ENCODE measurements at places on chromosomes 3 and 15.

GRCh38 chr3:42408156-42408555, 2.3 kb downstream of the LYZL4 start:
- no peak for DNase-seq

GRCh38 chr15:48250640-48251076, 44.6 kb downstream of the SLC12A1 start:
- peak; percentile 45 for DNase-seq

- DNase-seq: no peak
Measured at GRCh38 chr3:100227511-100227921, 33.3 kb upstream of the TBC1D23 start.

DNA sequence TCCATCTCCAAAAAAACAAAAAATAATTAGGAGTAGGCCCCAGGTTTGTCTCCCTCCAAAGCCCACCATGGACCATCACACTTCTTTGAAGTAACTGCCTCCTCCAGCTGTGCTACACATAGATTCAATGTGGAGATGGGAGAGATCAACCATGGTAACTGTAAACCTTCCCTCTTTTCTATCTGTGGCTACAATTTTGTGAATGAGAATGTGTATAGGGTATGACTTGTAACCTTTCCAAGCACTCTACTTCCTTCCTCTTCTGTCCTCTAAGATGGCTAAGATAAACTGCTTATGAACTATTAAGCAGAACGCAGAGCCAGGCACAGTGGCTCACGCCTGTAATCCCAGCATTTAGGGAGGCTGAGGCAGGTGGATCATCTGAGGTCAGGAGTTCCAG, 55.5 kb upstream of the ATP11B start:
- no peak for DNase-seq

DNA sequence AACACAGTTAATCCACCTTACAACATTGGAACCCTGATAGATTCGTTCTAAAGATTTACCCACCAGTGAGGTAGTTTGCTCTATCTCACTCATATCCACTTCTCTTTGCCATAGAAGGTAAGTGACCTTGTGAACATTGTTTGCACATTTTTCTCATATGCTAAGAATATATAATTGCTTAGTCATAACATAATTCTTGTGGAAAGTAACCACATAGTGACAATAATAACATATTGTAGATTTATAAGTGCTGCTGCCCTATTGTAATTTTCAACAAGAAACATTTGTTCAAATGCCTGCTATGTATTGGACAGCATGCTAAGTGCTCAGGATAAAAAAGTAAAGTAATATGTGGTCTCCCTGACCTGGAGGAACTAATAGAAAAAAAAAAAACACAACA, 554.2 kb upstream of the KCNMB2 start:
- DNase-seq: no peak

DNA sequence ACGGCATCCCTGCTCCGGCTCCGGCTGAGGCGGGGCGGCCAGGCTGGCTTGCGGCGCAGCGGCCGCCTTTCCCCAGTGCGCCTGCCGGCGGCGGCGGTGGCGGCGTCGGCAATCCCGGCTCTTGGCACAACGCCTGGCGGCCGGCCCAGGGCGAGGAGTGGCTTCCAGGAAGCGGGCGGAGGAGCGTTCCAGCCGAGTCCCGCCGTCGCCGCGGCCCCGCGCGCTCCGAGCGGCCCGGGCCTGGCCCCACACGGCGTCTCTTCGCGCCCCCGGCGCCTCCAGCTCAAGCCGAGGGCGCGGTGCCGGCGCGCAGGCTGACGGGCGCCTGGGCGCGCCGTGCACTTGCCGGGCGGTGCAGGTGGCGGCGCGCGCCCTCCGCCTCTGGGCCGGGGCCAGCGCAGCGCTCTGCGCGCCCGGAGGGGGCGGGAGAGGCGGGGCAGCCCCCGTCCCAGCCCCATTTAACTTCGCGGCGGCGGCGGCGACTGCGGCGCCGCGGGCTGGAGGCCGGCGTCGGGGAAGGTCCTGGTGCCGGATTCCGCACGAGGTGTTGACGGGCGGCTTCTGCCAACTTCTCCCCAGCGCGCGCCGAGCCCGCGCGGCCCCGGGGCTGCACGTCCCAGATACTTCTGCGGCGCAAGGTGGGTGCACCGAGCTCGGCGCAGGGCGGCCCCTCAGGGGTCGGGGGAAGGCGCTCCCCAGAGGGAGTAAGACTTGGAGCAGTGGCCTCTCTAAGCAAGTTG, at the start of gene ADAMTSL3:
Gene ADAMTSL3, plus strand, starts transcription at position 485 of the 740 bp plus-strand sequence. CDS start 1,639 bp downstream, outside the sequence.
- no peak for DNase-seq

DNA sequence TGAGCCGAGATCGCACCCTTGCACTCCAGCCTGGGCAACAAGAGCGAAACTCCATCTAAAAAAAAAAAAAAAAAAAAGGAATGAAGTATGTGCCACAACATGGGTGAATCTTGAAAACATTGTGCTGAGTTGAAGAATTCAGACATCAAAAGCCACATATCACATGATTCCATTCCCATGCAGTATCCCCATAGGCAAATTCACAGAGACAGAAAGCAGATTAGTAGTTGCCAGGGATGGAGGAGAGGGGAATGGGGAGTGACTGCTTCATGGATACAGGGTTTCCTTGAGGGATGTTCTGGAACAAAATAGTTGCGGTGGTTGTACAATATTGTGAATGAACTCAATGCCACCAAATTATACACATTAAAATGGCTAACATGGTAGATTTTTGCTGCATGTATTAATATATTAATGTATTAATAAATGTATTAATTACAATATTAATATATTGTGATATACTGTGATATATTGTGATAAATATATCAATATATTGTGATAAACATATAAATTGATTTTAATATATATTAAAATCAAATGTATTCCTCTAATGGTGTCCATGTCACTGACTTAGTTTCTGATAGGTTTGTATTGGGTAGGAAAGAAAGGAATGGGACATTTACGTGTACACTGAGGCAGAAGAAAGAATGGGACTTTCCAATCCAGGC, 34.9 kb downstream of the SMAD3 start:
- no peak for DNase-seq

GRCh38 chr3:143235614-143236204, 116.1 kb downstream of the CHST2 start:
- no peak for DNase-seq

DNA sequence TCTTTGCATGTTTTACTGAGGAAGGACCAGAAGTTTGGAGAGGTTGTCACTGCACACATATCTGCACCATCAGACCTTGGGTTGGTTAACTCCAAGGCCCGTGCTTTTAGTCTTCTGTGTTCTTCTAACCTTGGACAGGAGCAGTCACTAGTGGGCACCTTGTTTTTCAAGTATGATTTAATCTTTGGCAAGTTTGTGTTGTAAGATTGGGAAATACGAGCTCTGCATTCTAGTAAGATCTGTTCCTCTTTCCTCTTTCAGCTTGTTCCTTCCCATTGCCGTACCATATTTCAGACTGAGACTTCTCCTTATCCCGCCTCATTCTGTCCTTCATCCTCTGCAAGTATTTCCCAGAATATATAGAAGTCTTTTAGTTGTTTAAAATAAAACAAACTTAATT, 5.1 kb downstream of the TMOD2 start:
- peak; percentile 79 for DNase-seq

GRCh38 chr3:102143536-102143935, 291.3 kb upstream of the ZPLD1 start:
- DNase-seq: no peak

DNA sequence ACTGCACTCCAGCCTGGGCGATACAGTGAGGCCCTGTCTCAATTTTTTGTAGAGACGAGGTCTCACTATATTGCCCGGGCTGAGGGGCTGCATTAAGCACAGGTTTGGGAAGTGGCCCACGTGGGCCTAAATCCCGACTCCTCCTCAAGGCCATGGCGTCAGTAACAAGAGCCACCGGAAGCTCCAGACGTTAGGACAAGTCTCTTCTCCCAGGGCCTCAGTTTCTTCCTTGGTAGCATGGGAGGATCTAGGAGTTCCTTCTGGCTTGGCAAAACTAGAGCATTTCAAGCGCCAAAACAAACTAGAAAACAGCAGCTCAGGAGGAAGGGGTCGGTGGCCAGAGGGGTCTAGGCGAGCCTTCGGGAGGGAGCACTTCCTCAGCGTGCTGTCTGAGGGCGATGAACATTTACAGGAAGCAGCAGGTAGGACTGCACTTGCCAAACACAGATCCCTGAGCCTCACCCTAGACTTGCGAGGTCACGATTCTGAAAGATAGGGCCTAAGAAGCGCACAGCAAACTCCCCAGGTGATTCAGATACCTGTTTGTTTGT, 536 bp downstream of the SNAPC5 start:
- DNase-seq: no peak

GRCh38 chr3:99678023-99678422, 39.6 kb downstream of the COL8A1 start:
- DNase-seq: no peak

DNA sequence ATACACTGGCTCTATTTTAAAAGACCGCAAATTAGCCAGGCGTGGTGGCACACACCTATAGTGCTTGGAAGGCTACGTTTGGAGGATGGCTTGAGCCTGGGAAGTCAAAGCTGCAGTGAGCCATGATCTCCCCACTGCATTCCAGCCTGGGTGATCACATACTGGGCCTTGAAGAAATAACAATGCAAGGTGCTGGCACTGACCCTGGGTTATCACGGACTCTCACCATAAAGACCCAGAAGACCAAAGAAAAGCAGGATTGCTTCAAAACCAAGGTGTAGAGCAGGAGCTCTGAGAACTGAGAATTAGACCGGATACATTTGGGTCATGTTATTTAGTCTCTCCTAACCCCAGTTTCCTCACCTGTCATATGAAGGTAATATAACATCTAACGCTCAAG, 14.8 kb downstream of the PIK3R4 start:
- no peak for DNase-seq

GRCh38 chr15:58053315-58054153, 12.0 kb downstream of the ALDH1A2 start:
- DNase-seq: no peak

- DNase-seq: no peak
Measured at GRCh38 chr3:139870000-139870675, 64.8 kb upstream of the CLSTN2 start.

- peak; percentile 39 for DNase-seq
Measured at GRCh38 chr3:121871430-121871829, 22.8 kb upstream of the SLC15A2 start.

DNA sequence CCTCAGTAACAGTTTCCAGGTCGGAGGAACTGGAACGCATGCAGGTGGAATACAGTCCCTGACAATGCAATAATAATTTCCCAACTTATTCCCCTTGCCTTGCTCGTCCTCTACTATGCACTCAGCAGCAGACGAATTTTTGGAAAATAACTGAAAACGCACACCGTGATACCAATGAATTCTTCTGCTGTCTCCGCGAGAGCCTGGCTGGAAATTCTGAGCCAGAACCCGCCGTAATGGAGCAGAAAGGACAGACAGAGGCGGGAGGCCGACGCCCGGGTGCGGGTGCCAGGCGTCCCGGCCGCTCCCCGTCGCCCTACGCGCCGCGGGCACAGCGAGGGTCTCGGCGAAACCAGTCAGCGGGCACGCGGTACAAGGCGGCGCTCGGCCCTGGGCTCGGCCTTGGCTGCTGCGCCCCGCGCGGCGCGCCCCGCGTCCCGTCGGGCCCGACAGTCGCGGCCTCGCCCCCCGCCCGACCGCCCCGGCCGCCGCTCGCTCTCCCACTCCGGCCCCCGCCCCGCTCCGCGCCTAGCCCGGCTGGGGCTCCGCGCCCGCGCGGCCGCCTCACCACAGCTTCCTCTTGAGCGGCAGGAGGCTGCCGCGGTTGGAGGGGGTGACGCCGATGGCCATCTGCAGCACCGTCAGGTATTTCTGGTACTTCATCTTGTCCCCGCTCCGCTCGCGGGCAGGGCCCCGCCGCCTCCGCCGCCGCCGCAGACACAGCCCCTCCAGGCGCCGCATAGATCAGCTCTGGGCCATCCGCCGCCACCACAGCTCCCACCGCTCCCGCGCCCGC, 114.5 kb upstream of the GOLGA8J start:
- DNase-seq: no peak

- DNase-seq: no peak
Measured at GRCh38 chr15:91909574-91909973, 56.1 kb downstream of the SLCO3A1 start.

DNA sequence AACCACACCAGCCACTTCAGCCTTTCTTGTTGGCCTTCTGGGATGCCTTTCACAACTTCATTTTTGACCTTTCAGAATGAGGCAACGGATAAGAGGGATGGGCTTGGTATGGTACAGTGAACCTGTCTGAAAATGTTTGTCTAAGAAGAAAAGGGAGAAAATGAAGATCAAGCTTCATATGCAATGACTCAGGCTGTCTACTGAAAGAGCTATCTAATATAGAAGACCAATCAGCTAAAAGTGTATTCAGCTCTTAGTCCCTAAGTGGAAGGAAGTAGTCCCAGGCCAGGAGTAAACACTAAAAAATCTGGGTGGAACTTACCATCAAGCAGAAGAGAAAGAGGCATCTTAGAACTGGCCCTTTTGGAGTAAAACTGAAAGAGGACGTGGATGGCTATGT, 12.2 kb upstream of the UPK1B start:
- DNase-seq: no peak

GRCh38 chr3:71057526-71057894, 526.0 kb downstream of the FOXP1 start:
- no peak for DNase-seq

GRCh38 chr3:152076148-152076547, 192.6 kb upstream of the MBNL1 start:
- DNase-seq: no peak

DNA sequence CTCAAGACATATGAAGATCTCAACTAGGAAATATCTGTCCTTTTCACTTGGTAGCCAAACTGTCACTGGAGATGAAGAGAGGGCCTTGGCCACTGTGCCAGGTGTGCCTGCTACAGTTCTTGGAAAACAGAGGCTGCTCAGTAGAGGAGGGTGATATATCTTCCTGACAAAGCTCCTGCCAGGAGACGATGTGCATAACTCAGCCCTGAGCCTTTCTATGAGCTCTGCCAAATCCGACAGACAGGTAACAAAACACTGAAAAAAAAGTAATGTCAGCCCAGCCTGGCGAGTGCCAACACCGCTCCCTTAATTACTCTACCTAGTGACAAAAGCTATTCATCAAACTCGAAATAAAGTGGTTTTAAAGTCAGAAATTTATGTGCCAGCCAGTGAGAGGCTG, 123.2 kb downstream of the MFSD1 start:
- no peak for DNase-seq

DNA sequence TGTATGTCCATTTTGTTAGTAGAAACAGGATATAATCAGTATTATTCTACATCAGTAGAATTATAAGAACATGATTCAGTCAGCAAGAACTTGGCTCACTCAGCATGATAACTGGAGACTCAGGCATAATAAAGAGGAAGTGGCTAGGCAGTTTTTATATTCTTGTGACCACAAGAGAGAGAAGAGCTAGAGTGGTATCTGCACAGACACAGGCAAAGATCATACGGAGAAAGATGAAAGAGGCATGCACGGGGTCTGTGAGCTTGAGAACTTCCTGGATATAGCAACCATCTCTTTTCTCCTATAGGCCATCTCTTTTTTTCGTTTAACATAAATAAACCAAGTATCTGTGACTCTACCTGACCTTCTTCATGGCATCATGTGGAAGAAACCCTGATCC, 46.8 kb downstream of the MYO5A start:
- peak; percentile 84 for DNase-seq
